ENCODE measurements at places on chromosomes 1 and 21.

DNA sequence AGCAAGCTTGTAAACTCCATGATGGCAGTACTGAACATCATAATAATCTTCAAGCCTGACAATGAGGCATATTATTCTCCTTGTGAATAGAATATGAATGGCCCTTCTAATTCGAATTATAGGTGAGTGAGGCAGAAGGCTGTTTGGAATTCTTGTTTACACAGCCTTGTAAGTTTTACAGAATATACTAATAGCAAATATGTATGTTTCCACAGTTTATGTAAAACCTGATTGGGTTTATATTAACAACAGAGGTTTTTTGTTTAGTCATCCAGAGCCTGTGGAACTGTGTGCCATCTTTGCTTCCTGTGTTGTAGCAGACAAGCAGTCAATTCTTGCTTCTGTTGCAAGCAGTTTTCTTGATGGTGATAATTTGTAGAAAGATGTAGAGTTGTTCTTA, 8.0 kb downstream of the OSBPL9 start:
- no peak for DNase-seq

DNA sequence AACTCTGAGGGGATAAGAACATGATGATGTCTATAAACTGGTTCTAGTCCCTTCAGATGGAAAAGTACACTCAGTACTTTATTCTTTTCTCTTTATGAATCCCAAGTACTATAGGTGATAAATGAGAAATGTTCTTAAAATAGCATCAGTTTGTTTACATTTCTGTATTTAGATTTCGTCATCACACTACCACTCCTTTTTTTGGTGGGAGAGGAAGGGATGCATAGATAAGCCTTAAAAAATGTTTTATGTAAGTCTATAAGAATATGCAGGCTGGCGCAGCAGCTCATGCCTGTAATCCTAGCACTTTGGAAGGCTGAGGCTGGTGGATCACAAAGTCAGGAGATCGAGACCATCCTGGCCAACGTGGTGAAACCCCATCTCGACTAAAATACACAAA, 144.8 kb downstream of the USP25 start:
- no peak for DNase-seq

DNA sequence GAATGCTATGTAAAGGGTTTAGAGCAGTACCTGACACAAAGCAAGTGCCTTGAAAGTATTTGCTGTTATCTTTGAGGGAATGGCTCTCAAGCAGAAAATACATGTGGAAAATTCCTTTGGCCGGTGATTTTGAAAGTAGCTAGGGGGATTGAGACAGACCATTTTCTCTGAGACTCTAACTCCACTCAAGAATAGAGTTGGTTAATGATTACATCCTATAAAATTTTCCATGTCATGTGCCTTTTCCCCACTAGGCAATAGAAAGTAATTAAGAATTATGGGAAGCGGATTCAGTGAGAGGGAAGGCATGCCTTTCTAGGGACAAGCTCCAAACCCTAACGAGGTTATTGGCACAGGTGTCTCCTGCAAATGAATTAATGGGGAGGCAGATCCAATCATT, 276.0 kb downstream of the GPATCH2 start:
- no peak for DNase-seq

GRCh38 chr1:245589906-245590305, 435.1 kb downstream of the KIF26B start:
- no peak for DNase-seq

DNA sequence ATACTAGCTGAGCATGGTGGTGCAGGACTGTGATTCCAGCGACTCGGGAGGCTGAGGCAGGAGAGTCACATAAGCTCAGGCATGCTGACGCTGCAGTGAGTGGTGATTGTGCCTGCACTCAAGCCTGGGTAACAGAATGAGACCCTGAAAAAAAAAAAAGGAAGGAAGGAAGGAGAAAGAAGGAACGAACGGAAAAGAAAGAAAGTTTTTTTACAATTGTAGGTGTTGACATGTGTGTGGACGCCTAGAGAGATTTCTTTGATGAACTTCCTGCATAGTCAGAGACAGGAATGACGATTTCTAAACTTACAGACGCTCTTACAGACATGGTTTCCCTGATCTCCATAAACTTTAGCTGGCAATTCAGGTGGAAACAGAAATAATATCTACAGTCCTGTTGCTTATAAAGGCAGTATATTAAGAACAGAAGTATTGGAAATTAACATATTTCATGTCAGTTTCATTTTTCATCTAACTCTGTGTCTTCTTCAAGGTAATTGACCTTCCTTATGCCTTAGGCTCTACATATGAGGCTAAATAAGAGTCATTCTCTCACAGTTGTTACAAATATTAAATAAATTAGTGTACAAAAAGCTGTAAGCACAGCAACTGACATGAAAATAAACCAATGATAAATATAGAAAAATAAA, 4.1 kb downstream of the SAMSN1 start:
- no peak for DNase-seq

DNA sequence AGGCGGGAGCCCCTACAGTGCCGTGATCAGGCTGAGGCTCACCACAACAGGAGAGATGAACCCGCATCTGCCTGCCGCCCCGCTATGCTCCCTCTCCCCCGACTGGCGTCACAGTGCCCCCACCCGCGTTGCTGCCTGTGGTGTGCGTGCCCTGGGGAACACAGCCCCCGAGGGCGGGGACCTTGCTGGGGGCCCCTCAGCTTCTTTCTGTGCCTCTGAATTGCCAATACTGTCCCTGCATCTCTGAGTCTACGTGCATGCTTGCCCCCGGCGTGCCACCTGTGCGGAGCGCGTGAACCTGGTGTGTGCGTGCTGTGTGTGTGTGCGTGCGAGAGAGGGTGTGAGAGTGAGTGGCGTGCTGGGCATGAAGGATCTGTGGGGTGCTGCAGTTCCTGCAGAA, 10.3 kb downstream of the PARS2 start:
- DNase-seq, result no peak

DNA sequence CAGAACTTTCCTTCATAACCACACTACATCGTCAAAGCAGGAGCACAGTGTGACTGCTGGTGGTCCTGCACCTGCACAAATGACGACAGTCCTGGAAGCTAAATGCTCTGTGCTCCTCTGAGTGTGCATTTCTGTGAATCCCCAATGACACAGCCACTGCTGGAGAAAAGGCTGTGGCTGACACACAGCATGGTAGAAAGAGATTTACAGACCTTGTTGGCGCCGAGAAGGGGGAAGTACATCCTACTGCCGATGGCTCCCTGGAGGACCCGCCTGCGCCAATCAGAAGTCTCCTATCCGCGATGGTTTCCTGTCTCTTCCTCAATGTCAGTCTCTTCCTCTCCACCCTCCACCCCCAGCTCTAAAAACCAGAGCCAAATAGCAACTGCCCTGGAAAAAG, 115.4 kb upstream of the RAB4A start:
- no peak for DNase-seq

GRCh38 chr1:203120325-203121153, 7.0 kb upstream of the ADORA1 start:
- no peak for DNase-seq

GRCh38 chr1:179002552-179003345, 22.9 kb upstream of the FAM20B start:
- no peak for DNase-seq

DNA sequence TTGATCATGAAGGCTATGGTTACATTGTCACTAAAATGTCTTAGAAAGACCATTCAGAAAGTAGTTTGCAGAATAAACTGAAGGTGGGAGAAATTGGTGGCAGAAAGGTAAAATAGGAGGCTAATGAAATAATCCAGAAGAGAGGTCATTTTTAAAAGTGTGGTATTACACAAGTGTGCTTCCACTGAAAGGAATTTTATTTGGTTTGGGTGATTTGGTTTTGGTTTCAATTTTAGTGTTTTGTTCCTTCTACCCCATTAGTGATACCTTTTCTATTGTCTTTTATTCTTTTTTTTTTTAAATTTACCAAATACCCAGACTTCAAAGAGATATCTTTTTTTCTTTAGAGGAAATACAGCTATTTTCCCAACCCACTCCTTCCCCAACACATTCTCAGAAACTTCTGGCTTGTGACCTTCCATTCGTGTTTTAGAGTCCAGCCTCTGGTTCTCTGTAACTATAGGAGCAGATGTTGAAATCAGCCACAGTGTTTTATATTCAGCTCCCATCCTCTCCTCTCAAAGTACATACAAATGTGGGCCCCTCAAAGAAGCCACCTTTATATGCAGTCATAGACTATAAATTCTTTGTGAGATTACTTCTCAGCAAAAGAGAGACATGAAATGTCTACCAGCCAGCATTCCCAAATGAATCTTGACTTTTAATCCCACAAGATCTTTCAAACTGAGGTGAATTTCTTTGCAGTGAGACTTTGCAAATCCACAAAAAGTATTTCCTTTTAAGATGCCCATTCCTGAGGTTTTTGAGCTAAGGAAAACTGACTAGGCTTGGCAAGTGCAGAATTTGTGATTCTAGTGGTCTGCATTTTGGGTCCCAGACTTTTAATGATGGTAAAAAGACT, 42.0 kb upstream of the PALMD start:
- no peak for DNase-seq

DNA sequence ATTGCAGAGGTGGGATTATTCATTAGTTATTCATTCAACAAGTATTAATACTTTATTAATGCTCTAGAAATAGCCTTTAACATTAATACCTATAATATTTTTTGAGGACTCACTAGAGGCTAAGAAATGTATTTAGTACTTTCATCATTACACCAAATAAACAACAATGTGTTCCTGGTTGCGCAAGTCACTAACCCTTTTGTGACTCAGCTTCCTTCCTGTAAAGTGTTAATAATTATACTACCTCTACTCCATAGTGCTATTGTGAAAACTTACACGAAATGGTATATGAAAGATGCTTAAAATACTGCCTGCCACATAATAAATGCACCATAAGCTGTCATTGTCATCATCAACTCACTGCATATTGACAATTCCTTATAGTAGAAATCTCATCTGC, 431.0 kb downstream of the DPYD start:
- DNase-seq, result no peak

DNA sequence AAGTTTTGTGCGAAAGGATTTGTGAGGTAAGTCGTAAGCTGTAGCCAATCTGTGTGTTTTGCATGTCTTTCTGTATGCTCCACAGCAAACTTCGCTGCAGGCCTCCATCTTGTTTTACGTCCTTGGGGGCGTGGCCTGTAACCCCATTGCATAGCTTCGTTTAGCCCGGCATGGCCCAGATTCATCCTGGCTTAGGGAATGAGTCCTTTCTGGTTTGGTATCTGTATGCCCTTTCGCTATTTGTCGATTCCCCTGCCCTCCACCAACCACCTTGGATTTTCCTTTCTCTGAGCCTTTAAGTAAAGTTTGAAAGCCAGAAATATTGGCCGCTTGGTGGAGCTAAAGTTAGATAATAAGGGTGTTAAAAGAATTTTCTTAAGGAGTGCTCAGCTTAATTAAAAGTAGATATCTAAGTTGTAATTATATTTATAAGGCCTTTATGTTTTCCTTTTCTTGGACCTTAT, 1.1 kb downstream of the THEM4 start:
- no peak for DNase-seq

GRCh38 chr1:5746611-5747425, 245.4 kb downstream of the NPHP4 start:
- DNase-seq, result no peak

- DNase-seq, result no peak
Measured at GRCh38 chr1:156368889-156369684, at the start of gene RHBG. TSS of gene RHBG (plus strand) at chr1:156369211. CDS start at chr1:156369250, 39 bp downstream.

GRCh38 chr1:6512908-6513280, 21.4 kb upstream of the PLEKHG5 start:
- DNase-seq, result no peak

- peak; percentile 36 for DNase-seq
Measured at GRCh38 chr1:109933856-109934711, 23.4 kb downstream of the CSF1 start.

GRCh38 chr1:46615735-46616134, 876 bp downstream of the MOB3C start:
- no peak for DNase-seq

DNA sequence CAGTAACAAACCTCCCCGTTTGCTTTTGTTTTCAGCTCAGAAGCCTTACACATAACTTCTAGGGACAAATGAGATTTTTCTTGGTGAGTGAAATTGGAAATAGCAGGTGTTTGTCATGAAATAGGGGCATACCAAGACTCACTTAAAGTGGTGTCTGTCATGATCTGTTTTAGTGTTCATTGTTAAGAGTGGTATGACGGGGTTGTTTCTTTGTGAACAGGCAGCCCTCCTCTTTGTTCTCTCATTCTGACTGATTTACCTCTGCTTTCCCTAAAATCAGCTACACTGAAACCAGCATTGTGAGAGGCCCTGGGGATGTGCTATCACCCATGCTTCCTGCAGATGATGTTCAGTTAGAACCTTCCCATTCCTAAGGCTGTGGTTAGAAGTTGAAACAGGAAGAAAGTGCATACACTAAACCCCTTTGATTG, 2.5 kb upstream of the ERO1B start:
- DNase-seq, result no peak

DNA sequence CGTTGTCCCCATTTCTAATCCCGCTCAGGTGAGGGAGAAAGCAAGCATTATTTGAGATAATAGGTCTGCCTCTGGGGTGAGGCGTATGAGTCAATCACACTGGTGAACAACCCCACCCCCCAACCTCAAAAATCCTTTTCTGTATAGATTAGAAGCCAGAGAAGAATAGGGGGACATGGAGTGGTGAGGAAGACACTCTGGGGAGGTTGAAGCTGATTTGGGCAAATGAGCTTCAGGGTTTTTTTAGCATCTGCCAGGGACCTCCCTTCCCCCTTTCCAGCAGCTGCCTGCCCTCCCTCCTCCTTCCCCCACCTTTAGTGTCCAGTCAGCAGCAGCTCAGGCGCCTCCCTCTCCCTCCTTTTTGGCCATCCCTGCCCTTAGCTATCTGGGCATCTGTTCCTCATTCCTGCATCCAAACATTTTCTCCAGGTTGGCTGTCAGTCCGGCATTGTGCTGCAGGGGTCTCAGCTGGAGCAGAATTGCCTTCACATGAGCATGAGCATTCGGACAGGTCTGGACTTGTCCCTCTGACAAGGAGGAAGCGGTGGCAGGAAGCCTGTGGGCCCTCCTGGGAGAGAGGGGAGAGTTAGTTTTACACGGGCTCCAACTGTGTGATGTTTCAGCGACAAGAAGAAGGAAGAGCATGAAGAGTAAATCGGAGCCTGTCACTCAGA, 30.8 kb upstream of the PTGFRN start:
- DNase-seq, result no peak

DNA sequence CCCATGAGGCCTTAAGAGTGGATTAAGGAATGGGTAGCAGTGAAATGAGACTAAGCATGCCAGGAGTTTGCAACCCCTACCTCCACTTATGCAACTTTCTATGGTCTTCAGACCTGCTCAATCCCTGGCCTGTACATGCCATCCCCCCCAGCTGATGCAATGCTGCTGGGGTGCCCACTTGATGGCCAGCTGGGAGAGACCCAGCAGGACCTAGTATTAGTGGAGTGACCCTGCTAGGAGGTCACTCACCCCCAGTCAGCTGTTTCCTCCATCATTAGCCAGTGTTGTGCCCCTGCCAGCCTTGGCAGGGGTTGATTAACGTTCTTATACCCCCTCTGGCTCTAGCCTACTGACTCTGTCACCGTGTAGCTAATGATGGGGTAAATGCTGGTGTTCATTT, 236.6 kb downstream of the DYRK1A start:
- DNase-seq, result no peak

GRCh38 chr1:157217486-157217885, 79.3 kb upstream of the ETV3 start:
- no peak for DNase-seq

- no peak for DNase-seq
Measured at GRCh38 chr21:15929536-15929935, 199.8 kb downstream of the USP25 start.

Data from GM04503 (cell line).